Cortex of kidney (tissue), 1 donor: ENCODE measurements at places on chromosomes 7 and 10.

DNA sequence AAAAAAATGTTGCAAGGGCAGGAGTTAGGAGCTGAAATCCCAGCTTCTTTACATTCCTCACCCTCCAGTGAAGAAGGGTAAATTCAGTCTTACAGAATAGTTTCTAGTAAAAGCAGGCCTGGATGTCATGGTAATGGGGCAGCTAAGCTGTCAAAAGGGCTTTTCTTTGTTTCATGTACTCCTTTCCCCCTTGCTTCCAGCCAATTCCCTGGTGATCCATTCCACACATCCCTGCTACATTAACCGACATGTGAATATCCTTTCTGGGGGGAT, 36.0 kb downstream of the RHEB start:
- no peak for DNase-seq

DNA sequence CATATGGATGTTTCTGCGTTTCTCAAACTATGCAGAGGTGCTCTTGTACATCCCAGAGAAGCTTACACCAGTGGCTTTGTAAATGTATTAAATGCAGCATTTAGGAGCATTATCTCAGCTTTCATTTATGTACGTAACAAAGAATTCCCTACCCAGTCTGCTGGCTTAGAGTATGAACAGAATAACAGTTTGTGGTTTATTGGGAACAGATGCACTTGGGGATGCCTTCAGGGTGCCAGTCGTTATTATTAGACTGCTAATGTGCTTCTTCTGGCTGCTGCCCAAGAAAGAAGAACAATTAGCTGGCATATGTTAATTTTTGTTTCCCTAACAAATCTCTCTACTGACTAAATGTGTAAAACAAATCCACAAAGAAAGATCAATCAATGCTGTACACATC, 241.9 kb downstream of the FOXP2 start:
- DNase-seq: no peak

DNA sequence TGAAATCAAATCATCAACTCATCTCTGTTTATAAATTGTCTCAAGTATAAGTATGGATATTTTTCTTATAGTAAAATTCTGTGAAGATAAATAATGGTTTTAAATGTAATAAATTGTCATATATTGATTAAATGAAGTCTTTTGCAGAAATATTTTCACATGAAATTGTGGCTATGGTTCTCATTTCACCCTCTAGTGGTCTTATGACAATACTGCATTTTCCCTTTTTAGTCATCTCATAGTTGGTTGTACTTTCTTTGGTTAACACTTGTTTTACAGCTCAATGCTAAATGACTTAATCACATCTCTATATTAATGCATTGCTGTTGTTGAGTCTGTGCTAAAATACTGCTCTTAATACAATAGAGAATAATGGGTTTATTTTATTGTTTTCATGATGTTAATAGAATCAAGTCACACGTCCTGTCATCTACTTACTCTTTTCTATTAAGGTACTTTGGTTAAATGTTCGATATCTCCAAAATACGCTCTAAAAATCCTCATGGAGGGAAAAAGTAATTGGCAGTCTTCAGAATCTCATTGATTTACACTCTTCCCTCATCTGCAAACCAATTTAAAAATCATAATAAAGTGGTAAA, 38.0 kb upstream of the CACNA2D1 start:
- DNase-seq: no peak

DNA sequence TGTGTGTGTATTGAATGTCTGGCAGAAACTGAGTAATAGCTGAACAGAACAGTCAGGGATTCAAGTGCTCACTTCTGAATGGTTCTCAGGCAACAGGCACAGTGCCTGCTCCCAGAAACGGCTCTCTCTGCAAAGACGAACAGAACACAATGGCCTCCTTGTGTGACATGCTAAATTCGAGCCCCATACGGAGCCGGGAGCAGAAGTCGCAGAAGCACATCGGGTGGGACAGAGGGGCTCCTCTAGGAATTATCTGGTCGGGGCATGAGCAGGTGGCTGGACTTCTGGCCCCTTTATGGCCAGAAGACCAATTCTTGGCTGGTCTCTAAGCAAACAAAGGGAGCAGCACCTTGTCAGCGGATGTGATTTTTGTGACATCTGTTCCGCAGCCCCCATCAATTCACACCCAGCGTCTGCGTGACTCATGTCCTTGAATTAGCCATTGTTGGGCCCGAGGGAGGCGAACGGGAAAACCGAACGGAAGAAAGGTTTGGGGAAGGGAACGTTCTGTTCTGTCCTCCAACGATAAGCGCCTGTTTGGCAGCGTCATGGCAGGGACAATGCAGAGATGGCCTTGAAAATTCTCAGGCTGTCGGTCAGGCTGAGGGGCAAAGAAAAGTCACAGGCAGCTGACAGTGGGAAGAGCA, 47.3 kb upstream of the NPTX2 start:
- no peak for DNase-seq

DNA sequence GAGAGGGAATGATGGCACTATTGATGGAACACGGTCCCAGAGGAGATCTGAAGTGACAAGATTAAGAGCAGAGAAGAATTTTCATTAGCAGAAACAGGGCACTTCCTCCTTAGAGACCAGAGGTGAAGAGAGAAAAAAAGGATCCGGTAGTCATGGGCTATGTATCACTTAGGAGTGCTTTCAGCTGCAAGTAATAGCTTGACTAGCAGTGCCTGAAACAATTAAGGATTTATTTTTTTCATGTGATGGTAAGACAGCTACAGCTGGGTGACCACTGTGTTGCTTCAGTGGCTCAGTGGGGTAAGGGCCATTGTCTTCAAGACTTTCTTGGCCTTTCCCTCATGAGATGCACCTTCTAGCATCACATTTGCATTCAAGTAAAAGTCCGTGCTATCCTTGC, 515.1 kb upstream of the GALNT17 start:
- DNase-seq: no peak

GRCh38 chr10:114026189-114027040, 17.3 kb upstream of the ADRB1 start:
- DNase-seq: no peak

GRCh38 chr10:44931621-44932516, 20.7 kb downstream of the TMEM72 start:
- DNase-seq: no peak

- no peak for DNase-seq
Observed at GRCh38 chr7:28725045-28725642, 233.0 kb downstream of the TRIL start.

DNA sequence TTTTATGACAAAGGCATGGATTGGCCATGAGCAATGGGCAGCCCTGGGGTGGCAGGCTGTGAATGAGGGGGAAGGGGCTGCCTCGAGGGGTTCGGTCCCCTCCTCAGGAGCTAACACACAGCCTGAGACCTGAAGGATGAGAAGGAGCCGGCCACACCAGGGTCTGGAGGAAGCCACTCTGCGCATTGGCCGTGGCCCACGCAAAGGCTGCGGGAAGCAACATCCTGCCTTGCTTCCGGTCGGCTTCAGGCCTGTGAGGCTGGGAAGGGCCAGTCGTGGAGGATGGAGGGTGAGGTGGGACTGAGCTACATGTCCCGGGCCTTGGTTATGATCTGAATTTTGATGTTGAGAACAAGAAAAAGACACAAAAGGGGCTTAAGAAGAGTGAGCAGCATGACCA, 49.4 kb downstream of the RGS10 start:
- DNase-seq: no peak

GRCh38 chr10:64528294-64529002, 1007.2 kb downstream of the REEP3 start:
- DNase-seq: no peak

DNA sequence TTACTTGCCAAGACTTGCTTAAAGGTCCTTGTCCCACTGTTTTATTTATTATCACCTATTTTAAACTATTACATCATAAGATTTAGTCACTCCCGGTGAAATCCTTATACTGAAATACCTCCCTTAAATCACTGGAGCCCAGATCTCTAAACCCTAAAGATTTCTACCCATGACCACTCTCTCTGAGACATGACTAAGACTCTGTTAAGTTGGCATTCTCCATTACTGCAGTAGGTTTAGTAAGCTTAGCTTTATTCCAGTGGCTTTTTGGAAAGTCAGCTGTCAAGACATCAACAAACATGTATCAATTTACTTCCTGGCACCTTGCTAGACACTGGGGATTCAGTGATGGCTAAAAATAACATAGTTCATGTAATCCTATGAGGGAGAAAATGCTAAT, 874.2 kb downstream of the KCNMA1 start:
- no peak for DNase-seq

- no peak for DNase-seq
Observed at GRCh38 chr7:55191161-55191925, 172.5 kb downstream of the EGFR start.

GRCh38 chr10:30542001-30542894, 87.3 kb downstream of the LYZL2 start:
- DNase-seq: no peak

DNA sequence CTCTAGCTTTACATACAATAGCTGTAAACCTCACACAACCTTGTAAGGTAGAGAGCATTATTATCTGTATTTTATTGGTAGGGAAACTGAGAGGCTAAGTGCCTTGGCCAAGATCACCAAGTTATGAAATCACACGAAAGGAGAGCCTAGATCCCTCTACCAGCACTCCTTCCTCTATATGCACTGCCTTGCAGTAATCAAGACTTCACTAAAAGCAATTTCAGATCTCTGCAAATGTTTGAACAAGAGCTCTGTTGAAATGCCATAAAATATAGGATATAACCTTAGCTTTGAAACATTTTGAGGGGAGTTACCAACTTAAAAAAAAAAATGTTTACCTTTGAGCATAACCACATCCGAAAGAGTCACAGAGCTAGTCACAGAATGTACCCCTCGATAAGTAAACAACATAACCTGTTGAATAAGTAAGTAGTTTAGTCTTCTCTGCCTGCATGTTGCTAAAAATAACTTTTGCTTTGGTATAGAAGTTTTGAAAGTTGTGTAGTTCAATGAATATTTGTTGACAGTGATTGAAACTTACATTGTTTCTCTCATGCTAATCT, 709.4 kb downstream of the AUTS2 start:
- DNase-seq: no peak

GRCh38 chr10:28652703-28653102, 24.6 kb upstream of the BAMBI start:
- DNase-seq: no peak

DNA sequence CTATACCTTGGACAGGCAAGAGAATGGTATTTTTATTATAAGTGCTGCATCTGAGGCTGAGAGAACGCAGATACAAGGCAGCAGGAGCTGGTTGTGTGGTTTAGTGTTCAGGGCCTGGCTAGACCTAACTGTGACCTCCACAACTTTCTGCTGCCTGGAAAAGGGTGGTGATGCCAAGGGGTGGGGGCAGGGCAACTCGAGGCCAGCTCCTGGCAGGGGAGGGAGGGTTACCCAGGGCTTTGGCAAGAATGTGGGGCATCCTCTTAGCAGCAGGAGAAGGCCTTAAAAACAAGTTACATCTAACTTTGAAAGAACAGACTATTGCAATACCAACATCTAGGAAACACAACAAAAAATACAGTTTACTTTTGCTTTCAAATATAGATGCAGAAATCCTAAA, 13.0 kb downstream of the MXI1 start:
- no peak for DNase-seq

- no peak for DNase-seq
Observed at GRCh38 chr10:130474591-130474990, 338.4 kb downstream of the GLRX3 start.

- DNase-seq: no peak
Observed at GRCh38 chr7:24769014-24769830, 12.0 kb upstream of the GSDME start.

DNA sequence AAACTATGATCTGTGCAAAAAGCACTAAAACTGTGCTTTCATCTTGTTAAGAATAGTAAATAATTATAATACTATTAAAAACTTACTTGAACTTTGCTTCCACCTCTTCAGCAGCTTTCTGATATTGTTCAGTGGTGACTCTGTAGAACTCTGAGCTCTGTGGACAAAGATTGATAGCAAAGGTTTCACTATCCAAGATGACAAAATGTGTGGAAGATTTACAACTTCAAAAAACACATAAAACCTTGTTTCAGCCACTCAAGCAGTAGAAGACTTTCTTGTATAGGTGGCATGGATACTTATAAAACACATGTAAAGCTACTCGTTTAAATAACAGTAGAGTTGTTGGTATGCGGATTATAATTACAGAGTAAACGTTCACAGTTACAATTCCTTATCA, 243.6 kb downstream of the CHCHD3 start:
- DNase-seq: no peak

DNA sequence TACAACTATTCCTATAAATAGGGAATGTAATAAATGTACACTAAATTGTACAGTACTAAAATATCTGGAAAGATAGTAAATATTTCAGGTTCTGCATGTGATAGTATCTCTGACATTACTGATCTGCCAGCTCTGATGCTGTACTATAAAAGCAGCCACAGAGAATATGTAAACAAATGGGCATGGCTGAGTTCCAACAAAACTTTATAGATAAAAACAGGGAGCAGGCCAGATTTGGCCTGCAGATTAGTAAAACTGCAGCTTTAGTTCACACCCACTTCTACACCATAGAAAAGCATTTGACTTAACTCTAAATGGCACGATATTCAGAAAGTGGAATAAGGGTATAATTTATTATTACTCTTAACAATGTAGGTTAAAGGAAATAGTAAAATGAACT, 18.8 kb upstream of the TLL2 start:
- DNase-seq: no peak

DNA sequence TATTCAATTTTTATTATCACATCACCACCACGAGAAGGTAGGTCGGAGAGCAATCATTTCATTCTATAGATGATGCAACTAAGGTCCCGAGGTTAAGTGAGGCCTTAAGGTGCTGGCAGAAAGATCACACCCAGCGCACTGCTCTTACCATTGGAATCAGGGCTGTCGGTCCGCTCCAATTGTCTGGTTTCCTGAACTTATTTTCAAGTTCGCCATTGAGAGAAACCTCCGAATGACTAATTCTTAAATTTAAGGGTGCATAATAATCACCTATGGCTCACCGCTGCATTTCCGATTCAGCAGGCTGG, 625 bp upstream of the GSTO2 start:
- DNase-seq: no peak

DNA sequence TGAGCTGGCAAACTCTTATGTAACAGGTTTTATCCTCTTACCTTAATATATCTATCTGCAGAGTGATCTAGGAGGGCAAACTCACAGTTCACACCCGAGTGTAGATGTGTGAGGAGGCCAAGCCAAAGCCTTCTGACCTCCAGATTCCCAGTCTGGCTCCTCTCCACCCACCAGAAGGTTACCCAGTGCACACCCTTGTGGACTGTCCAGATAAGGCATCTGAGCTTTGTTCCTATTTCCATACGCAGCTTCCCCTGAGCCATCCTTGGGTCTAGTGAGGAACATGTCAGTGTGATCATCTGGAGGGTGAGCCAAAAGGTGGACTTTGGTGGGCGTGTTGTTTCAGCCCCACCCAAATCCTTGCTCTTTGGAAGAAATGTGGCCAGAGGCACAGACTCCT, 203.0 kb upstream of the MEOX2 start:
- no peak for DNase-seq

DNA sequence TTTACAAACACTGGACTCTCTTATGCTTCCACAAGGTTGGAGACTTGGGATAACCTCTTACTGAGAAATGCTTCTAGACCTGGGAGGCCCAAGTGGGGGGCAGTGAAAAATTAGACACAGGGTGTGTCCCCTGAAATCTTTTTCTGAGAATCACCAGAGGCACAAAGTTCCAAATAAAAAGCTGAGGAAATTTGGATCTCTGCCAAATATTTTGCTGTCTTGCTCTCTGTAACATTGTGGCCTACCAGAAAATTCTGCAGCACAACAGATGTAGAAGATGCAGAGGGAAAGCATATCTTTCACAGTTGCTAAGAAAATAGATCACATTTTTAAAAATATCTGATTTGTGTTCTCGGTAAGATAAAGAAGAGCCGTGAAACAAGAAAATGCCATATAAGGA, 849.4 kb downstream of the CCSER2 start:
- no peak for DNase-seq

- DNase-seq: no peak
Observed at GRCh38 chr7:69823151-69823744, 225.0 kb downstream of the AUTS2 start.
